Renal cortex interstitium (tissue), 15 donors: ENCODE measurements at places on chromosomes 2 and 18.
A peak's percentile ranks its signal among the peaks of the same experiment; 100 is the strongest.

GRCh38 chr2:62270728-62271127 lies 74.8 kb downstream of the B3GNT2 start:
- no peak for DNase-seq

DNA sequence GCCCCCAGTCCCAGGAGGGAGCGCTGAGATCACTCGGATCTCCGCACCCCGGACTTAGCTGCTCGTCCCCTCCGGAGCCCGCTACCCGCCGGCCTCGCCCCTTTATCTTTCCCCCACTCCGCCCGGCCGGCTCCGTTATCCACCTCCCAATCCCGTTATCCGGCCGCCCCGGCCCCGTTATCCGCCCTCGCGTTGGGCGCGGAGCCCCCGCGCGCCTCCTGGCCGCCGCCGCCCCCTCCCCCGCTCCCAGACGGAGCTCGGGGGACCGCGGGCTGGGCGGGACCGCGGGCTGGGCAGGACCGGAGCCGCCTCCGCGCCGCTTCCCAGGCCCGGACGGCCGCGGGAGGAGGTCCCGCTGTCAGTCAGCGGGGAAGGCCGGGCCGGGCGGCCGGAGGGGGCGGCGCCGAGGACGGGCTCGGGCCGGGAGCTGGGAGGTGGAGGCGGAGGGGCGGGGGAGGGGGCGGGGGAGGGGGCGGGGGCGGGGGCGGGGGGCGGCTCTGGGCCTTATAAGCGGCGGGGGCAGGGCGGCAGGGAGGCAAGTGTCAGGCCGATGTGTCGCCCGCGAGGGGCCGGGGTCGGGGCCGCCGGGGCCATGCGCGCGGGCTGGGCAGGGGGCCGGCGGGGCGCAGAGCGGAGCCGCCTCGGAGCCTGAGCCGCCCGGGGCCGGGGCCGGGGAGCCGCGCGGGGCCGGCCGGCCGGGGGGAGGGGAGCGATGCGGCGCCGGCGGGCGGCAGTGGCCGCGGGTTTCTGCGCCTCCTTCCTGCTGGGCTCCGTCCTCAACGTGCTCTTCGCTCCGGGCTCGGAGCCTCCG lies at the start of gene PKDCC:
PKDCC (plus strand) TSS at position 534 of the 811 bp plus-strand sequence; CDS start at position 713, 179 bp downstream.
- peak; percentile 85 for DNase-seq

- no peak for DNase-seq
Measured at GRCh38 chr2:156001851-156002250, 330.7 kb downstream of the NR4A2 start.

DNA sequence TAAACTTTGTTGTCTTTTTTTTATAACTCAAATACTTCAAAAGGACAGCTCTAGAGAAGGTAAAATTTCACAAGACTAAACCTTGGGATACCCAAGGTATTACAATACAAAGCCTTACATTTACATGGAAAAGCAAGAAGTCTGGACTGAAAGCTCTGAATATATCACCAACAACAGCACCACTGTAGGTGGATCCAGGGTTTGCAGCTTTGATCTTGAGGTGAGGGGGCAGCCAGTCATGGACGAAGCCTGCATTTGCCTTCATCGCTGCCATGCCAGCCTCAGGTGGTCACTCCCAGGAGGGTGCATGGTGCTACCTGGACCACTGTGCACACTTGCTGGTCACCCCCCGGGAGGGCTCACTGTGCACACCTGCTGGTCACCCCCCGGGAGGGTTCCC lies 36.6 kb downstream of the RBFA start:
- DNase-seq: no peak

- no peak for DNase-seq
Measured at GRCh38 chr2:226993171-226993570, 157.3 kb downstream of the RHBDD1 start.
